ENCODE measurements at places on chromosomes 13 and 19.

DNA sequence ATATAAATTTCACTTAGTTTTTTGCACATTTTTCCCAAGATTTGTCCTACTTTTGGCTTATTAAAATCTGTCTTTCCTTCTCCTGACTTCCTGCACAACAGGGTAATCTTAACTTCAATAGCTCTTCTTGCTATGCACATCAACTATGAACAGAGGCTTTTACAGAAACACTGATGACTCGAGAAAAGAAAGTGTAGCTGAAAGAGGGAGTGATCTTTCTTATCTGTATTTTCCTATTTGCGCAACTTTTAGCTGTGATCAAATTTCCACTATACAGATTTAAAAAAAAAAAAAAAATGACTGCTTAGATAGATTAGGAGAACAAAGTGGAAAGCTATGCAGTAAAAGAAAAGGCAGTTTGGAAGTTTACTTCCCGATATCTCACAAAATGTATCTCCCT, 406.9 kb downstream of the LIG4 start:
- DNase-seq, result no peak

DNA sequence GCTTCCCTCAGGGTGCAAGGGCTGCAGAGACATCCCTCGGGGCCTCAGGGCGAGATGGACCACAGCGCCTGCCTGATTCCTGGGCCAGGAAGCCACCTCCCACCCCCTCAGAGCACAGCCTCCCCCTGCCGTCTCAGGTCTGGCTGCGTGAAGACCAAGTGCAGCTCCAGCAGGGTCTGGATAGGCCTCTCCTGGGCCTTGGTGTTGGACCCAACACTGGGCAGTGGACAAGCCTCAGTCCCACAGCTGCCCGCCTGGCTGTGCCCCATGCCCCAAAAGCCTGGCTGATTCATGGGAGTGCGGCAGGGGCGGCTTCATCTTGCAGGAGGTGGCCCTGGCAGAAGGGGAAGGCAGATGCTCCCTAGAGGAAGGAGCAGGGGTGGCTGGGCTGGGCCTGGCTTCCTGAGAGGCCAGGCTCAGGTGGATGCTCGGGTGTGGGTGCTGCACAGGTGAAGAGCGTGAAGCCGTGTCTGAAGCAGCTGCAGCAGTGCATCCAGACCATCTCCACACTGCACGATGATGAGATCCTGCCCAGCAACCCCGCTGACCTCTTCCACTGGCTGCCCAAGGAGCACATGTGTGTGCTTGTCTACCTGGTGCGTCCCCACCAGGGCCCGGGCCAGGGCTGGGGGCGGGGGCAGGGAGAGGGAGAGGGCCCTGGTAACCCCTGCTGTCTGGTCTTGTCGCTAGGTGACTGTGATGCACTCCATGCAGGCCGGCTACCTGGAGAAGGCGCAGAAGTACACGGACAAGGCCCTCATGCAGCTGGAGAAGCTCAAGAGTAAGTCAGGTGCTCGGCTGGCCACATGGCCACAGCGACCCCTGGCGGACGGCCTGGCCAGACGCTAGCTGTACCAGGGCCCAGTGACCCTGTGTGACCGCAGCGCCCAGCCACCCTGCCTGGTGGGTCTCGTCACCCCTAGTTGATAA, 21.7 kb downstream of the MAU2 start:
- no peak for DNase-seq

- no peak for DNase-seq
These were observed 5.3 kb downstream of the GNG8 start for GRCh38 chr19:46630586-46631205.

DNA sequence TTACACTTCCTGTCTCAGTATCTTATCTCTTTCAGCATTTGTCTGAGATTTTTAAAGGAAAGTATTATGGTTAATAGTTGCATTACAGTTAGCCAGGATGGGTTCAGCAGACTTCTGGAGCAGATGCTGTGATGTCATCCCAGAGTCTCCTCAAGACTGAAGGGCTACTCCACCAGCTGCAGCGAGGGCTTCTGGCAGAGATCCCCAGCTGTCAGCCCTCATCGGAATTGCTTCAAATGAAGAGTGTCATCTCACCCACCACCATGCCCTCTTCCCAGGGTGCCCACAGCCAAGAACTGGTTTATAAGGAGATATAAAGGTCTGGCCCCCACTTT, 84.4 kb downstream of the FAM216B start:
- DNase-seq, result no peak

DNA sequence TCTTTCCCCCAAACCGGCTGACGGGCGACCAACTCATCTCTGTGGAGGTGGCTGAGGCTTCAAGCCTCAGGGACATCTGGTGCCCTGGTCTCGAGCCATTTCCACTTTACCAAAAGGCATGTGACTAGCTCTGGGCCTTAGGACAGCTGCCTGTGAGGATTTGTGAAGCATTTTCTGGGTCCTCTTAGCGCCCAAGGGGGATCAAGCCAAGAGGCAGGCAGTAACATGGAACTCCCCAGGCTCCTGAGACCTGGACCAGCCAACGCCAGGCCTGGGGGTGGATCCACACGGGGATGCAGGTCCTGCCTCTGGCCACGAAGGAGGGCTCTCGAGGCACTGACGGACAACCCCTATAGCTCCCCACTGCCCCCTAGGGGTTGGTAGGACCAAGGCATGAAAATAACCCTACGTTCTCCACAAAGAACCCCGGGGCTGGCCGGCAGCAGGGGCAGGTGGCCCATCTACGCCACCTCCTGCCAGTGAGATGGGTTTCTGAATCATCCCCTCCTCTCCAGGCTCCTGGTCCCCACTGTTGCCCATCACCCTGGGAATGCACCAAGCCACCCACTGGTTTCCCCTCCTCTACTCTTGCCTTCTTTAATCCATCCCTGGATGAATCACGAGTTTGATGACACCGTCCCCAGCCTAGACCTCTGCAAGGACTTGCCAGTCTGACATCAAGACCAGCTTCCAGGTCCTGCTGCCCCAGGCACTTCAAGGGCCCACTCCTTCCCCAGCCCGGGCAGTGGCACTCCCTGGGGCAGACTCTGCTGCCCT, 7.0 kb upstream of the MYDGF start:
- peak; percentile 28 for DNase-seq

GRCh38 chr13:99151516-99151915, 49.1 kb upstream of the UBAC2 start:
- DNase-seq, result no peak

DNA sequence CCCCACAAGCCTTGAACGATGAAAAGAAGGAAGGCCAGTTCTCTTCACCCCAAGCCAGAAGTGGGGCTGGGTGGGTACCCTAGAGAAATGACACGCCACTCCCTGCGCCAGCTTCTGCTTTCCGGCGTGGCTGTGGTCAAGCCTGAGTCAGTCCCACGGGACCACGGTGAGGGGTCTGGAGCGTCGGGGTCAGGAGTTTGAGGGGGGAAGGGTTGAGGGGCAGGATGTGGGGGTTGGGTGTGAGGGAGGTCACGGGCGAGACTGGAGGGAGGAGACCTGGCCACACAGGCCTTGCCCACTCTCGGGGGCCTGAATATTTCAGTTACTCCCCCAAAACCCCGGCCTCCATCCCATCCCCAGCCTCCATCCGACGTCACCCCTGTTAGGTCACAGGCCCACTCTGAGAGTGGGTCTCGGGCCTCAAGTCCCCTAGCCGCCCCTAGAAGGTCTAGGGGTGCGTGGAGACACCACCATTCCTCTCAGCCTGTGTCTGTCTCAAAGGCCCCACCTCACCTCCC, 500 bp upstream of the IFI30 start:
- no peak for DNase-seq

DNA sequence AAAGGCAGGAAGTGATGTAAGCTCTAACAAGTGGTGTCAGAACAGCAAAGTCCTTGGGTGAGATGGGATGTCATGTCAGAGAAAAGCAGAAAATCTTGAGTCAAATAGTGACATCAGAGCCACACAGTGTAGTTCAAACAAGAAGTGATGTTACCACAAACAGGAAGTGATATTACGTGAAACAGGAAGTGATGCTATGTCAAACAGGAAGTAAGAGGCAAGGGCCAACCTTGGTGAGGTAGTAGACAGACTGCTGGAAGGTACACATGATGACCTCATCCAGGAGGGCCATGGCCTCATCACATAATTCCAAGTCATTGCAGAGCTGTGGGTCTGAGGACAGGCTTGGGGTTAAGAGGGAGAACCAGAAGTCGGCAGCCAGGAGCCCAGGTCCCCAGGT, 7.0 kb upstream of the MAMSTR start:
- no peak for DNase-seq

DNA sequence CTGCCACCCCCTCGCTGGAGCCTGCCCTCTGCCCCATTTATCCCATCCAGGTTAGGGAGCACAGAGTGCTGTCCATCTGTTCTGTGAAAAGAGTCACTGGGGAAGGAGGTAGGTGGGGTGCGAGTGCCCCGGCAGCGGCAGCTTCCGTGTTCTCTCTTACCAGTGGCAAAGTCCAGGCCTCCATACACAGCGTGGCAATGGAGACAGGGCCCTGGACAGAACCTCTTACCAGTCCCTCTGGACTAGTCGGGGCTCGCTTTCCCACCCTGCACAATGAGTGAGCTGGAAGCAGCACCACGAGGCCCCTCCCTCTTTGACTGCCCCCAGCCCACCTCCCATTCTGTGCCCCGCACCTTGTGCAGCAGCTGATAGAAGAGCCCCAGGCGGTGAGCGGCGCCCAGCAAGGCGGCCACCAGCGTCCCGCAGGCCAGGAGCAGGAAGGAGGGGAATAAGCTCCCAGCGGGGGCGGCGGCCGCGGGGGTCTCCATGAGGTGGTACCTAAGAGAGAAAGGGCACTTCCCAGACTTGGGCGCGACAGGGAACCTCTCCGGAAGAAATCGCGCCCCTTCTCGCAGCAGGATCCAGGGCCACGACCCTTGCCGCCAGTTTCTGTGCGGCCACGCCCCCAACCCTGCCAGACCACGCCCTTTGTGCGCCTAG, 17.5 kb downstream of the SYDE1 start:
- DNase-seq, result no peak

DNA sequence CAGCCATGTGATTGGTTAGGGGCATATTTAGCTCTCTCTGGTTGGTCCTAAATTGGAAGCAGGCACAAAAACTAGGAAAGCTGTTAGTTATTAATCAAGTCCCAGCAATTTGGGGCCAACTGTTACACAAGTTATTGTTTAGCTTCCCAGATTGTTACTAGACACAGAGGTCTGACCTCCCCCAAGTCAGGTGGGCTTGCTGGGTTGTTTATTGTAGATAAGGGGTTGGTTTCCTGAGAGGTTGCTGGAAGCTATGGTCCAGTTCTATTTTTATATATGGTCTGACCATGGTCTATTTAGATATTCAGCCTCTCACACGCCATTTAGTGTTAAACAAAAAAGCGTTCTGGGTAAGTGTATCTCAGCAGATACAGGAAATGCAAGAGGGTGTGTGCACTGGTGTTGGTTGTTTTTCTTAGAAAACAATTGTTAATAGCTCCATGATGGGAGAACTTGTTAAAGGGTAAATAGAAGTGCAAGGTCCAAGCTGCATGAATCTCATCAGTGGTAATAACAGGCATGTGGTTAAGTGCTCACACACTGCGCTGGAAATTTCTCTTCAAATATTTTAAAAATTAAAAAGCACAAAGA, 150.0 kb downstream of the RAP2A start:
- DNase-seq, result no peak

GRCh38 chr19:47485210-47485609, 1.2 kb upstream of the KPTN start:
- DNase-seq, result no peak

DNA sequence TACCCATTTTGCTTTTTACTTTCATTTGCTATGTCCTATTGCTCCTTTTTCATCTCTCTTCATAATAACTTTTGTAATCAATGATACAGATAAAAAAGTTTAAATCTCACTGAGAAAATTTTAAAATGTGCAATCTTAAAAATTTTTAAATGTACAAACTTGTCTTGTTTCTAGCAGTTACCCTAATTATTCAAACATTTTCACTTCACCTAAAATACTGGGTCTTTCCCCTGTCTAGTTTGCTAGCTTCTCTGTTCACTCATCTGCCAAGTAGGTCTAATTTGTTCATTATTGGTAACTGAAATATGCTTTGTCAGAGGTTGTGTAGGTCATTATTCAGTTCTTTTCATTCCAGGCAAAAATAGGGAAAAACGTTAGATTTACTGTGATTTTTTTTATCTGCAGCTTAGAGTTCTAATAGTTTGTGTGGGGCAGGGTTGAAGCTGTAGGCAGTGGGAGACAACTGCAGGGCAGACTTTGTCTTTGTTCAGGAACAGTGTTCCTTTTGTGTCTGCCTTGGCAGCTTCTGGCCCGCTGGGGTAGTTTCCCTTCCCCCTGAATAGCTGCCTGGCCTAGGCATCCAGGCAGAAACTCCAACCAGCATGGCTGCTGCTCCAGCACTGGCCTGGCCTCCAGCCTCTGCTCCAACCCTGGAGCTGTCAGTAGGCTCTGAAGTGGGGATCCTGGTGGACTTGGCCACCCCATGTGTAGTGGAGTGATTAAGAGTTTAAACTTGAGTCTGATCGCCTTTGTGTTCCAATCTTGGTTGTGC, 48.5 kb downstream of the WDFY2 start:
- DNase-seq, result no peak

- DNase-seq, result peak; percentile 61
These were observed 4.1 kb downstream of the IER2 start for GRCh38 chr19:13154241-13154778.

DNA sequence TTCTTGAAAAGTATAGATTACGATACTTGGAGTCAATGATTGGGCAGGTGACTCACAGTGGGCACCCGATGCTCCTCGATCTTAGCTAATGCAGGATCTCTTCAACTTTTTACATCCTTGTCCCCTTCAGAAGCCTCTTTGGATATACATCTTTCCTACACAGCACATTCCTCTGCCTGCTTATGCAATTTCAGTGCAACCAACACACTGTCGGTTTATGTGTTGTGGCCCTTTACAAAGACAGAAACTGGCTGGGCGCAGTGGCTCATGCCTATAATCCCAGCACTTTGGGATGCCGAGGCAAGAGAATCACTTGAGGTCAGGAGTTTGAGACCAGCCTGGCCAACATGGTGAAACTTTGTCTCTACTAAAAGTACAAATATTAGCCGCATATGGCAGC, 2.6 kb downstream of the GPR42 start:
- DNase-seq, result no peak

- no peak for DNase-seq
These were observed 30.3 kb upstream of the CEACAM1 start for GRCh38 chr19:42558450-42559150.

GRCh38 chr13:50593207-50593606, 250.3 kb downstream of the DLEU7 start:
- no peak for DNase-seq

GRCh38 chr13:49908637-49909036, 27.5 kb downstream of the SPRYD7 start:
- DNase-seq, result no peak

GRCh38 chr13:79932556-79932955, 408.4 kb downstream of the SPRY2 start:
- no peak for DNase-seq

GRCh38 chr13:105471673-105472072, 1063.8 kb downstream of the EFNB2 start:
- DNase-seq, result no peak

DNA sequence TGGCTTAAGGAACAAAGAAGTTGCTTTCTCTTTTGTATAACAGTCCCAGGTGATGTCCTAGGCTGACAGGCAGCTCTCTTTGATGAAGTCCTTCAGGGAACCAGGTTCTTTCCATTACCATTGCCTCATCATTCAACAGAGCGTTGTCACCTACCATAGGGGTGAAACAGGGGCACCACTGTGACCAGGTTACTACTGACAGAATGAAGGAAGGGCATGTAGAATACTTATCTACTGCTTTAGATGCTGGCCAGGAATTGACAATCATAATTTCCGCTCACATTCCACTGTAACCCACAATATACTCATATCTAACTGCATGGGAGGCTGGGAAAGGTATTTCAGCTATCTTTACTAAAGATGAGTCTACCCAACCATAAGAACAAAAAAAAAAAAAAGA, 148.0 kb upstream of the FNDC3A start:
- no peak for DNase-seq

- no peak for DNase-seq
These were observed 37.3 kb upstream of the ALOX5AP start for GRCh38 chr13:30697996-30698401.
